ENCODE measurements at places on chromosomes 1 and 21.

GRCh38 chr1:53902235-53903138, 8.5 kb downstream of the DIO1 start:
- no peak for DNase-seq

DNA sequence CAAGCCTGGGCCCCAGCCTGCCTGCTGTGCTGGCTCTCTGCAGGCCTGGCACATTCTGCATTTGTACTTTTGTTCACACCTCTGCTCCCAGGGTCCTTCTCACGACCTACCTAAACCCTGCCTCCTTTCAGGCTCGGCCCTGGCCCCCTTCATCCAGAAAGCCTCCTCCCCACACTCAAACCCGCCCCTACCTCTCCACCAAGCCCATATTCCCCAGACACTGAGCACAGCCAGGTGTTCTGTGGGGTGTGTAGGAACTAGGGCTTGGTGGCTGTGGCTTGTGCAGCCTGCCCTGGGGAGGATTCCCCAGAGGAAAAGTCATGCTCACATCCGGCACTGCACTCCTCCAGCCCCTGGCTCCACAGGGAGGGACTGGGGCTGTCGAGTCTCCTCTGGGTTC, 8.2 kb upstream of the MIXL1 start:
- no peak for DNase-seq

GRCh38 chr1:101745551-101746270, 251.0 kb downstream of the OLFM3 start:
- no peak for DNase-seq

DNA sequence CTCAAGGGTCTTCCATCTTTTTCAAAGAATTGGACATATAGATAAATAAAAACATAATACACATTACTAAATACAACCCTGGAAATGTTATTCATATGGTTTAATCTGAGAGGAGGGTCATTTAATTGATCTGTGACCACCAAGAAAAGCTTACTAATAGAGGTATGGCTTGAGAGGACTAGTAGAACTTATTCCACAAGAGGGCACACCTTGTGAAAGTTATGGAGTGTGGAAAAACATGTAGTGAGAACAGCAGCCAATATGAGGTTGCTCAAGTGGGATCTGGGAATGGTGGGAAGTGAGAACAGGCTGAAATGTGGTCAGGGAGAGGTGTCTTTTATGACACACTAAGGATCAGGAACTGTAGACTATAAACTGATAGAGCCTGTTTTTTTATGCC, 973.5 kb upstream of the B3GALT2 start:
- no peak for DNase-seq

- no peak for DNase-seq
Observed at GRCh38 chr1:240656531-240656930, 44.6 kb upstream of the GREM2 start.

GRCh38 chr1:2541619-2542245, 11.7 kb upstream of the HES5 start:
- DNase-seq: peak; percentile 59

- peak; percentile 94 for DNase-seq
Observed at GRCh38 chr1:225428068-225428880, 436 bp upstream of the LBR start.

- DNase-seq: no peak
Observed at GRCh38 chr1:19055701-19056100, 99.2 kb upstream of the IFFO2 start.
